ENCODE measurements at places on chromosomes 1 and 21.

GRCh38 chr1:29974316-29974724 lies 738.0 kb downstream of the PTPRU start:
- no peak for DNase-seq

- no peak for DNase-seq
Measured at GRCh38 chr1:156664046-156664766, 13.0 kb downstream of the NES start.

DNA sequence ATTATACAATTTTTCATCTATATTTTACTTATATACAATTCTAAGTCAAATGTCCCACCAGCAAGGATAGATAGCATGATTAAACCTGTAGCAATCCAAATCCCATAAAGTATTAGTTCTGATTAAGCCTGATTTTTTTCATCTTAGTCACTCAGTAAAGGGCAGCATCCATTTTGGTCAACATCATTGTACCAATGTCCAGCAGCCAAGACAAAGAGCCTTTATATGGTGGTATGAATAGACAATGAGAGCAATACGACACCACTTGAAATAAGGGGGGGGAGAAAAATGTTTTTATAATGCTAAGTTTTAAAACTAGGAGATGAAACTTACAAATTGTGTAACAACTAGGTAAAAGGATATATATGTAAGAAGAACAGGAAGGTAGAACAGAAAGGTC lies 7.4 kb downstream of the ZNF644 start:
- DNase-seq: no peak

- DNase-seq: no peak
Measured at GRCh38 chr1:73066866-73067265, 784.5 kb upstream of the NEGR1 start.

DNA sequence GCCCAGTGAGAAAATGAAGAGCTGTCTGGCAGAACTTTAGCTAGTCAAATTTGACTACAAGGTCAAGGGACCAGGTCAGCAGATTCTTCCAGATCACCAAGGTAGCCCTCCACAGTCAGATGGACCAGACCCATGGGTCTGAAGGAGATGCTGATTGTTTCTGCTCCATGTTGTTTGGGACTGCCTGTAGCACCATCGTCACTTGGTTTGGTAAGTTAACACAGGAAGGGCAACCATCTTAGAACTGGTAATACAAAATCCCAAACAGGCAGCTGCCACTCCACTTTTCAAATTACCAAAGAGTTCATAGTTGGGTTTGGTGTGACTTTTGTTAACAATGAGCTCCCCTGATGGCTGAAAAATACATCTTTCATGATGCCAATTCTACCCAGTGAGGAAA lies 9.0 kb downstream of the ITPKB start:
- no peak for DNase-seq
